ENCODE measurements at places on chromosomes 7 and 10. TPM values are rescaled to one million over a fixed set of nuclear protein-coding genes. Genes with fewer than 3 reads are reported as not detected.

The ANKRD2 gene
- total RNA-seq, result 1.0 TPM

DNA sequence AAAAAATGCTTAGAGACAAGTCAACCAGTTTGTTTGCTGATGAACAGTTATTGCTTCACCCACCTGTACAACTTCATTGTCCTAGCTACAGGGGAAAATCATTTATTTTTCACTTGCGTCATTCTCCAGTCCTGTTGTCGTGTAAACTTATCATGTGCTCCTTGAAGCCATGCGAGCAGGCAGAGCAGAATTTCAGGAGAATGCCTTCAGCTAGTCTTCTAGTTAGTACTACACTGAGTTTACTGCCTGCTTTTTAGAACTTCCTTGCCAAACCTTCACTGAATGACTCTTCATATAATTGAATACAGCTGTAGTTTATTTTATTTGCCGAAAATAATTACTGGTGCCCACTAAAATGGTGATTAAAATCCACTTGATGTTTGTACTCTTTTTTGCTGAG is 15.6 kb downstream of the RPA3 start:
- H3K4me3 ChIP-seq, result no peak overlapping the region
- no peak for DNase-seq
- no peaks in the 10 kb centered on the region for H3K27me3 ChIP-seq
- no peaks in the 10 kb centered on the region for H3K36me3 ChIP-seq
- peaks cover 5% of the 10 kb centered on the region for H3K4me1 ChIP-seq
- no peak overlapping the region for H3K27ac ChIP-seq

The OR13A1 gene
- total RNA-seq, result not detected

DNA sequence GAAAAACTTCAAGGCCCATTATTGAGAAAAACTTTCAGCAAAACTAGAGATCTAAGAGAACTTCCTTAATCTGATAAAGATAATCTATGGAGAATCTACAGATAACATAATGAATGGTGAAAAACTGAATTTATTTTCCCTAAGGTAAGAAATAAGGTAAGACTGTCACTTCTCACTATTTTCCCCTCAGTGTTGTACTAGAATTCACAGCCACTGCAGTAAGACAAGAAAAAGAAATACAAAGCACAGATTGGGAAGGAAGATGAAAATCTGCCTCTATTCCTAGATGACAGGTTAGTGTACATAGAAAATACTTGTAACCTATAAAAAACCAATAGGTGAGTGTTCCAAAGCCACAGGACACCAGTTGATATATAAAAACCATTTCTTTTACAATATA is 220.7 kb upstream of the SHH start:
- DNase-seq, result no peak
- H3K27me3 ChIP-seq, result no peaks in the 10 kb centered on the region
- no peaks in the 10 kb centered on the region for H3K36me3 ChIP-seq
- no peak overlapping the region for H3K27ac ChIP-seq

The TMEM236 gene
- total RNA-seq, result 1.8 TPM
